ENCODE measurements at places on chromosomes 11 and 22.

DNA sequence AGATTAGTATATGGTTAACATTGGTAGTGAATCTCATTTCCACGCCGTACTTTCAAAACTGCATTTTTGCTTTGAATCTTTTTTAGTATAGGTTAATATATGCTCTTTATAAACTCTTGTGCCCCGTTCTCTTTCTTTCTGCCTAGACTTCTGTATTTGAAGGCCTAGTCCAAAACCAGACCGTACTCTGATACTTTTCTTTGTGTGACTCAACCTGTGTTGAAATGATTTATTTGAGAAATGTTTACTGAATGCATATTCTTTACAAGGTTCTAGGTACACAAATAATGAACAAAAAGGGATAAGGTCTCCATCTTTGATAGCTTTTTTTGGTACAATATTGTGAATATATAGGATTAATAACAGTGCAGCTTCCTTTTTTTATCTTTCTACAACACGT, 68.3 kb downstream of the HIPK3 start:
- no peak for DNase-seq

DNA sequence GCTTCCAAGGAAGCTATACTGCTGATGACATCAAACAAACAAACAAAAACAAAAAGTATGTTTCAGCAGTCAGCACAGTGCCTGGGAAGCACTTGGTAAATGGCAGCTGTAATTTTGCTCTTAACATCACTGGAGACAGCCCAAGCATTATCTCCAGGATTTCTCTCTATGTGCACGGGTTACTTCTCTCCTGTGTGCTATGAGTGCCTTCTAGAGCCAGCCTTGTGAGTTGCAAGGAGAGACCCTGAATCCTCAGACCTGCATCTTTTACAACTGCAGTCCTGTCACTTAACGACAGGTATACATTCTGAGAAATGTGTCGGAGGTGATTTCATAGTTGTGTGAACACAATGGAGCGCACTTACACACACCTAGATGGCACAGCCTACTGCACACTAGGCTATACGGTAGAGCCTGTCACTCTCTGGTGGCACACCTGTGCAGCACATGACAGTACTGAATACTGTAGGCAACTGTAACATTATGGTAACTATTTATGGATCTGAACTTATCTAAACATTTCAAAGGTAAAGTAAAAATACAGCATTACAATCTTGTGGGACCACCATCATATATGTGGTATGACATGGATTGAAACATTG, 662.5 kb upstream of the B3GAT1 start:
- no peak for DNase-seq

DNA sequence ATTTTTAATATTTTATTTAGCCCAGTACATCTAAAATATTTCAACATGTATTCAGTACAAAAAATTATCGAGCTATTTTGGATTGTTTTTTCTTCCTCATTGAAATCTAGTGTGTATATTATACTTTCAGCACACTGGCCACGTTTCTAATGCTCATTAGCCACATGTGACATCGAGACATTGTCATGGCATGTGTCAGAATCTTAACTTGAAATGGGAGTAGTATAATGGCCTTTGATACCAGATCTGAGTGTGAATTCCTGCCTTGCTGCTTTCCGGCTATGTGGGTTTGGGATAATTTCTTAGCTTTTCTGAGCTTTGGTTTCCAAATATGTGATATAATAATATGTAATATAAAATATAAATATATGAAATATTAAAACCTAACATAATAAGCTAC, 54.3 kb downstream of the BCL2L13 start:
- no peak for DNase-seq

DNA sequence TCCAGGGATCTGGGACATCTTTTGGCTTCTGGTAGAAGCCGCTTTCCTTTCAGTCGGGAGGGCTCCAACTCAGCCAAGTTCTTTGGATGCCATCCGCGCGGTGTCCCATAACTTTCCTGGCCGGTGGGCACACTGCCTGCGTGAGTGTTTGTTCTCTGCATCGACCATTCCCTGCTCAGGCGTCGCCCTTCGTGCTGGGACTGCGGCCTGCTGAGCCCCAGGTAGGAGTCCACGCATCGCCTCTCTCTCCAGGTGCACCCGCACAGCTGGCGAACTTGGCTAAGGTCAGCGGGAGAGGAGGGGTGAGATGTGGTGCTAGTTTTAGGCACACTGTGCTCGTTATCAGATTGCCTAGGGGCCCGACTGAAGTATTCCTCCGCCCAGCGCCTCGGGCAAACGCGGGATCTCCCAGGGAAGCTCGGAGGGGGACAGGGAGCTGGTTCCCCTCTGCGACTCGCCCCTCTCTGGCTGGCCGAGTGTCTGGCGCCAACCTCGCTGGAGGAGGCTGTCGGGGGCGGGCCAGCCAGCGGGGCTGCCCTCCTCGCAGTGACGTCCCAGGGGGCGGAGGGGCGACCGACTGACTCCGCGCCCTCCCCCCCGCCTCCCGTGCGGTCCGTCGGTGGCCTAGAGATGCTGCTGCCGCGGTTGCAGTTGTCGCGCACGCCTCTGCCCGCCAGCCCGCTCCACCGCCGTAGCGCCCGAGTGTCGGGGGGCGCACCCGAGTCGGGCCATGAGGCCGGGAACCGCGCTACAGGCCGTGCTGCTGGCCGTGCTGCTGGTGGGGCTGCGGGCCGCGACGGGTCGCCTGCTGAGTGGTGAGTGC, at the start of gene LAYN:
LAYN (plus strand) TSS at position 607 of the 823 bp plus-strand sequence; CDS start at position 731, 124 bp downstream.
- no peak for DNase-seq

DNA sequence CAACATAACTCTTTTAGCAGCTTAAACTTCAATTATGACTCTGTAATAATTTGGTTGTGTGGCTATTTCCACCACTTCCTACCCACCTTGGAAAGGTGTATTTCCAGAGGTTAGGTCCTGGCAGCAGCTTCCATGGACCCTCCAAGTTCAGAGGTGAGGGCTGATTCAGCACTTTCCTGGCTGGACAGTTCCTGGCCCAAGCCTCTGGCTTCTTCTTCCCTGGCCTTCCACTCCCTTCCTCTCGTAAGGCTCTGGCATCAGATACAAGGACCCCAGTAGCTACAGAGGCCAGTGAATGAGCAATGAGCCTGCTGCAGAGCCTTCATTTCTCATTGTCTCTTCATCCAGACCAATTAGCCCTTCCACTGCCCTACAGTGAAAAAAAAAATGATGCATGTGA, 98.1 kb upstream of the KIRREL3 start:
- DNase-seq: no peak

GRCh38 chr11:3860375-3860774, 4.9 kb downstream of the STIM1 start:
- no peak for DNase-seq

DNA sequence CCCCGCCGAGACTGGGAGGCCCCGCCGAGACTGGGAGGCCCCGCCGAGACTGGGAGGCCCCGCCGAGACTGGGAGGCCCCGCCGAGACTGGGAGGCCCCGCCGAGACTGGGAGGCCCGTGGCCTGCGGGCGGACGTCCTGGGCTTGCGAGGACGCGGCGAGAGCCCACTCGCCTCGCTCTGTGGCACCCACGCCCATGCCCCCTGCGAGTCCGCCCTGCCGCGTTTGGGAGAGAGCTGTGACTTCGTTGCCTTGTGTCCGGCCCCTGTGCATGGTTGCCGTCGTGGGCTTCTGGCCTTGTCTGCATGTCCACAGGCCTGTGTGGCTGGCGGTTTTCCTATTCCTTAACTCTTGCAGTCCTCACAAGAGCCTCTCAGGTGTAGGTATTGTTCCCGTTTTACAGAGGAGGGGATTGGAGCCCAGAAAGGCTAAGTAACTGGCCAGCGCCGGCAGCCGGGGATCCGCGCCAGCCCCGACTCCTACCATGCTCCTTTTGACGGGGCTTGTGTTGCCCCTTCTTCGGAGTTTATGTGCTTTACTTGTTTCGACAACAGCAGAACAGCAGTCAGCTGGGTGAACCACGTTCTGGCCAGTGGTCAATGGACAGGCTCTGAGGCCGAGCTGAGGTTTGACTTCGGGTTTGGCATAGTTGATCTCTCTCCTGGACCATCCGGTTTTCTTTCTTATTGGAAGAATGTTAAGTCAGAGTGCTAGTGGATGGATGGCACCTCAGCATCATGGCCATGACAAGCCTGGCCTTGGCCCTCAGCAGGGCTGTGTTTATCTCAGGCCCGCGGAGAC, 741 bp downstream of the PHRF1 start:
- no peak for DNase-seq

DNA sequence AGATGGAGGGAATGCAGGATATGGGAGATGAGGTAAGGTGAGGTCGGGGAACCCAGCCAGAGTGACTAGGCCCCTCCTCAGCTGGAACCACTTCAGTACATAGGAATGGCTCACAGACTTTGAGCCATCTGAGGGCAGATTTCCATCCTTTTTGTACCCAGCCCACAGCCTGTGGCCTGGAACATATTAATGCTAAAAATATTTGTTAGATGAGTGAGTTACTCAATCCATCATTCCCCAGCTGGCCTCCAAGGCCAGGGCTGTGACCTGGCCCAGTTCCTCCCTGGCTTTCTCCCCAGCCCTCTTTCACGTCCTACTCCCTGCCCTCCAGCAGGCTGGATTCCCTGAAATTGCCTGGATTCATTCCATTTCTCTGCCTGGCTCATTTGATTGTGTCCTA, 57.2 kb upstream of the PRDM11 start:
- peak; percentile 97 for DNase-seq

- DNase-seq: no peak
Observed at GRCh38 chr11:15158351-15159015, 43.8 kb downstream of the INSC start.

- DNase-seq: no peak
Observed at GRCh38 chr11:109984634-109985289, 108.4 kb upstream of the ZC3H12C start.

GRCh38 chr11:44868021-44868420, 82.7 kb downstream of the TP53I11 start:
- no peak for DNase-seq

DNA sequence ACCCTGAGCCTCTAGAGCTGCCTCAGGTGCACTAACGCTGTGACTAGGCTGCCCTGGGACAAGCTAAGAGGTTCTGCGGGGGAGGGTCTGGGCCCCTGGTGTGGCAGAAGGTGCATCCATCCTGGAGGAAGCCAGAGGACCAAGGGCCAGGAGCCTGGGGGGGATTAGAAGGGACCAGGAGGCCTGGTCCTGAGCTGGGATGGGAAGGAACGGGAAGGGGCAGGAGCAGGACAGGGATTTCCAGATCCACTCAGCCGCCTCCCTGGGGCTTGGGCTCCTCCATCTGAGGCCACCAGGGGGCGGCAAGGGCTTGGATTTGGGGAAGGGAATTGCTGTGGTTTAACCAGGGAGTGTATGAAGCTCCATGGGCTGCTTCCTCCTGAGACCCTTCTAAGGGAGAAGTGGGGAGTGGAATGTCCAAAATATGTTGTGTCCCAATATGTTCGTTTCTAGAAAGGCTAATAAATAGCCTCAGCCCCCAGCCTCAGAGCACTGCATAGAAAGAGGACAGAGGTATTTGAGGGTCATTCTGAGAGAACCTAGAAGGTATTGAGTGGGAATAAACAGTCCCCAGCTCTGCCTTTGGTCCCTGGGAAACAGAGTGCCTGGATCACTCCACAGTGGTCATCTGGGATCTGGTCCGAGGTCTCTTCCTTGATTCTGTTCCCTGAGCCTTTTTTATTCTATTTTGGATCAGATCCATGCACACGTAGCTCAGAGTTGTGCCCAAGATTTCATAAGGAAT, 17.4 kb upstream of the PRAME start:
- no peak for DNase-seq

- DNase-seq: no peak
Observed at GRCh38 chr22:20037419-20037818, 16.5 kb downstream of the TANGO2 start.

GRCh38 chr11:60077216-60077817, 11.1 kb upstream of the MS4A2 start:
- no peak for DNase-seq

- no peak for DNase-seq
Observed at GRCh38 chr11:18540207-18541009, 13.7 kb upstream of the TSG101 start.

GRCh38 chr22:46748908-46749675, 11.0 kb upstream of the CERK start:
- DNase-seq: no peak

DNA sequence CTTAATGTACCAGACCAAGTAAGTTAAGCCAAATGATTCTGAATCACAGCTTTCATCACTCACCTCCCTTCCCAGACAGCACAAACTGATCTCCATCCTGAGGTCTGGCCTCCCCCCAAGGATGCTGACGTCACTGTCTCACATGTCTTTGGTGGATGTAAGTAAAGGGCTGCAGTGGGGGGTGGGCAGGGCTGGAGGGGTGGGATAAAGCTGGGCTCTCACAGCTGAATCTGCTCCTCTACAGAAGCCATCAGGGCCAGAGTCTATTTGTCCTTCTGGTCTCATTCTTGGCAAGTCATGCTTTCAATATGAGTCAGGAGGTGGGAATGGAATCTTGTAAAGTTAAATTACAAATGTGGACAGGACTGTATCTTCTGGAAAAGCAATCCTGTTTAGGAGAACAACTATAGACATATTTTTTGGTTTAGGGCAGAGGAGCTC, 32.7 kb downstream of the P4HA3 start:
- DNase-seq: peak; percentile 84

DNA sequence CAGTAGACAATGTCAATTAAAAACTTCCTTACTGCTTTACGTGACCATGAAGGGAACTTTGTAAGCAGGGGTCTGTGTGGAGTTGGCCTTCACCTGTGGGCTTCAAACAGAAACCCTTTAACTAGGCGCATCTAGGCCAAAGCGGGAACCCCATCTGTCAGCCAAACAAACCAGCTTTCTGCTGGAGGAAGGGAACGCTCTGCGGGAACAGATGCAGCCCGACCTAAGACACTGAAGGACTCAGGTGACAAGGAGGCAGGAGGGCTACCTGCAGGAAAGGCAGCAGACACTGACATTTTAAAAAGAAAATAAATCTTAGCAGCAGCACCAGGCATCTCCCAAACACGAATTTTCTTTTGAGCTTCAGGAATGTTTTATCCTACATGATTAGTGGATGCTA, 78.4 kb downstream of the CADM1 start:
- no peak for DNase-seq

- DNase-seq: no peak
Observed at GRCh38 chr22:36549033-36549432, 20.1 kb upstream of the EIF3D start.

DNA sequence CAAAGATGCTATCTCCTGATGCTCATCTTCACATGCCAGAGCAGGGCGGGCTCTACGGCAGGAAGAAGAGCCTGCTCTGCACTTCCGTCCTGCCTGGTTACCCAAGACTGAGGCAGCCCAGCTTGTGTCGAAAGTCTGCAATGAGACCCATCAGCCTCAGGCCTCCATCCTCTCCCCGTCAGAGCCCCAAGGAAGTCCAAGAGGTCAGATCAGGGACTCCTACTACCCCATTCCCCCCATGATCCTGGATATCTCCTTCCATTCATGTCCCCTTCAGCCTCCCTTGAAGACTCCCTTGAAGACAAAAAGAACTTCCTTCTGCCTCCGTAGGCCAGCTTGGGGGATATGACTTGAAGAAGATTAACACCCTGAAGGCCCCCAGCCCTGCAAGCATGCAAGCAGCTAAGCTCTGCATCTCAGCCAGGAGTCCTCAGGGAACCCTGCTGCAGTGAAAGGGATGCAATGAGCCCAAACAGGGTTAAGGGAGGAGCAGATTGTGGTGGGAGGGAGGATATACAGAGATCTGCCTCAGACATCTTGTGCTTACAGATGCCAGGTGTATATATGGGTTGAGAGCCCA, 85.6 kb downstream of the TRIM29 start:
- no peak for DNase-seq

- no peak for DNase-seq
Observed at GRCh38 chr22:43299736-43300135, 43.4 kb downstream of the SCUBE1 start.

GRCh38 chr11:10885703-10886363, 28.0 kb upstream of the ZBED5 start:
- DNase-seq: no peak
